Cerebellar nuclear complex (tissue), 1 donor: ENCODE measurements at places on chromosomes 7 and 10.

GRCh38 chr7:37255327-37255944 is 193.2 kb downstream of the ELMO1 start:
- no peak for DNase-seq

DNA sequence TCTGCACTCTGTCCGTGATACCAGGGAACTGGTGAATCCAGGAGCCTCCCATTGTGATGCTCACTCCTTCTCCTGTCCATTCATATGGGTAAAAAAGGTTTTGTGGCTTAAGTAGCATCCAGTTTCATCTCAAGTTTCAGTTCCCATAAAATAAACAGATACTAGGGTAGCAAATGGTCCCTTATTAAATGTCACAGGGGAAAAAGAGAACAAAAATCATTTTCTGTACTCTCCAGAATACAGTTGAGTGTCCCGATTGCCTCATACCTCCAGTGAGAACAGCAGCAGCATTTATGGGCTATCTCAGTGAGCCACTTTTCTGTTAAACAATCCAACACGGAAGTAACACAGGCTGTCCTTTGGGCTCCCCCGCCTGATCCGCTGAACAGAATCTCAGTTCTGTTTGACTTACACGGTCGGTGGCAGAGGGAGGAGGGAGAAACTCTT is 179.6 kb downstream of the CELF2 start:
- no peak for DNase-seq

DNA sequence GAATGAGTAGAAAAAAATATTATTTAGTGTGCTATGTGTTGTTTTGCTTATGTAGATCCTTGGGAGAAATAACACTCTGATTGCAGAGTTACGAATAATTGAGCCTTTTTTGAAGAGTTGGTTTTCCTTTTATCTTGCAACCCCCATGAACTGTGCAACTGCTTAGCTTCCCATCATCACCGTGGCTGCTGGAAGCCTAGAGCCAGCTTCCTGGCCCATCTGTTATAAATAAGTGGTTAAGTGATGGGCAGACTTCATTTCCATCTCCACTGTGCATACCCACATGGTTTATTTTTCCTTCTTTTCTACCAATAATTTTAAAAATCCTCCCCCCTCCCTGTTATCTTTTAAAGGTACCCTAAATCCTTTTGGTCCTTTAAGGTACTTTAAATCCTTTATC is 554.9 kb upstream of the GALNT17 start:
- DNase-seq: no peak

DNA sequence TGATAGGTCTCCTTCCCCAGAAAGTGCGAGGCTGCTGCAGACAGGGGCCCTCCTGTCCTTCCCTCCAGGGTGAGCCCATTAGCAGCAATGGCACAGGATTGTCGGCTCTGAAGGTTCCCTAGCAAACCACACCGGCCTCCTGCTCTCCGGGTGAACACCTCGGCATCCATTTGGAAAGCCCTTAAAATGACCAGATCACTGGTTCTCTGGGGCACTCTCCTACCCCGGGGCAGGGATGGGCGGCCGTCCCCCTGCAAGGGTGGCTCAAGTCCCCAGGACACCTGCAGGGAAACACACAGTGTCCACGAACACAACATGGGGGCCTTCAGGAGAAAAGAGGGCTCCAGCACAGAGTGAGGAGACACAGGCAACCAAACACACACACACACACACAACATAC is 459.1 kb downstream of the PTPRN2 start:
- no peak for DNase-seq

GRCh38 chr7:127089146-127089545 is 163.6 kb downstream of the GRM8 start:
- DNase-seq: no peak

DNA sequence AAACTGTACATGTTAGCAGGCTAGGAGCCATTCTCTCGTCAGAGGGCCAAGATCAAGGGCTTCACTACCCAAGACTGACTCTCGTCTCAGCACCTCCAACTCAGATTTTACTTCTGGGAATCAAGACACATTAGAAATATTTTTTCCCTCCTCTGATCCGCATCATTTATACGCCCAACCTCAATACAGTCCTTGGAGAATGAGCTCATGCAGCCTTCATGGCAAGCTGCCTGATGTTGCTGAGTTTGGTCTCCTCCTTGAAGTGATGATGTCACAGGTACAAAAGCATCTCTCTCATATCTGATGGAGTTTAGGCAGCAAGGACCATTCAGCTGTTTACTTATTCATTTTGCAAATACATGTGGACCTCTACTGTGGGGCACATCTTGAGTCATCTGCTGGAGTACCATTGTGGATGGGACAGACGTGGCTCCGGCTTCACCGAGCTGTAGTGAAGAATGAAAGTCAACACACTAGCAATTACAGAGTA is 114.0 kb downstream of the BMPER start:
- no peak for DNase-seq

DNA sequence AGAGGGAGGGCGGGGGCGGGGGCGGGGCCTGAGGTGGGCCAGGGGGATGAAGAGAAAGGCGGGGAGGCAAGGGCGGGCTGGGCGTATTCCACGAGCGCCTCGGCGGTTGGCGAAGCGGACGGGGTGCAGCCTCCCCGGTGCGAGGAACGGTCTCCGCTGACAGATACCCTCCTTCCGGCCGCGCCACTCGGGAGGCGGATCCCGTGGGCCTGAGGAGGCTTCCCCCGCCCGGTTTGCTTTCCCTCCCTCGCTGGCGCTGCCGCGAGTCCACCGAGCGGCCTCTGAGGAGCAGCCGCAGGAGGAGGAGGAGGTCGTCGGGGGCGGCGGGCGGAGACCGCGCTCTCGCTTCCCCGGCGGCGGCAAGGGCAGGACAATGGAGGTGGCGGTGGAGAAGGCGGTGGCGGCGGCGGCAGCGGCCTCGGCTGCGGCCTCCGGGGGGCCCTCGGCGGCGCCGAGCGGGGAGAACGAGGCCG is at the start of gene TRIM24:
TRIM24 (plus strand) TSS at position 84 of the 473 bp plus-strand sequence; CDS start at position 374, 290 bp downstream.
- no peak for DNase-seq

GRCh38 chr7:85285527-85285926 is 98.7 kb upstream of the SEMA3D start:
- DNase-seq: no peak

DNA sequence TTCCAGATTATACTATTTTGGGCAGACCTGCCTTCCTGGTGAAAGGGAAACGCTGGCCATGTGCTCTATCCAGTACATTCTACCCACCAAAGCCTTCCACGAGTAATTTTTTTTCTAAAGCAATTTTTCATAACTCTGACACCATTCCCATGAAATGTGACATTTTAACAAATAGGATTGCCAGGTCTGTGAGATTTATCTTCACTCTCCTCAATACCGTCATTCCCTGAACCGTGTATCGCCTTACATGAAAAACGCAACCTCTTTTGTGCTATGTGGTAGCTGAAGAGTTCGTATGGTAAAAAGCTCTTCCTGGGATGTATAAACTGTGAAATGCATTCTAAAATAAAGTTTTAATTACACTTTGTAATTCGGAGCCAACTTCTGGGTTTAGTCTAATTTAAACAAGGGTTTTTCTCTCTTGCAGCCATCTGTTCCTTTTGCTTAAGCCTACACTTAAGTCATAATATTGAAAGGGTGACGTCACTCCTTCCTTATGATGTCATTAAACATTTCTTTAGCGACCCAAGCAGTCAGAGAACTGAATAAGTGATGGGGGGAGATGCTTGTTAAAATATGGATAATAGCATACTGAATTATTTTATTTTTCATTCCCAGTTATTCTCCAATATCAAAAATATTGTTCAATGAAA is 27.7 kb downstream of the C1QL3 start:
- DNase-seq: no peak

- no peak for DNase-seq
These were observed 102.1 kb upstream of the KCND2 start for GRCh38 chr7:120170834-120171233.

GRCh38 chr7:36287371-36288241 is 102.1 kb upstream of the ANLN start:
- no peak for DNase-seq

- DNase-seq: no peak
These were observed 32.3 kb upstream of the DNAJB12 start for GRCh38 chr10:72386916-72387586.

GRCh38 chr10:71679425-71679824 is 40.2 kb downstream of the C10orf105 start:
- DNase-seq: no peak

DNA sequence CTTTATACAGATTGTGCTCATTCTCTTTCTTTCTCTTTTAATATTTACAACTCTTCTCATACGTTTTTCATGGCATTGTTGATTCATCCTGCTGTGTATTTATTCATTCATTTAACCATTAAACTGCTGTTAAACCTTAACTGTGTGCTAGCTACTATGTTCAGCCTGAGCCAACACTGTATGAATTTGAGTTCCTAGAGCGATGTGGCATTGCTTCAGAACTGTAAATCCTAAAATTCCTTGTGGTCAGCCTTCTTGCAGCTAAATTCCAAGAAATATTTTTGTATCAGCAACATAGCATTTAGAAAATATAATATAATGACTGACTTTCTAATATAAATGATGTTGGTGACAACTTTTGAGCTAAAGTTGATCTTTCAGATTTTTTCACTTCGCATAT is 184.7 kb upstream of the FZD1 start:
- no peak for DNase-seq

GRCh38 chr7:44081266-44081748 is 1.0 kb downstream of the POLM start:
- DNase-seq: no peak

DNA sequence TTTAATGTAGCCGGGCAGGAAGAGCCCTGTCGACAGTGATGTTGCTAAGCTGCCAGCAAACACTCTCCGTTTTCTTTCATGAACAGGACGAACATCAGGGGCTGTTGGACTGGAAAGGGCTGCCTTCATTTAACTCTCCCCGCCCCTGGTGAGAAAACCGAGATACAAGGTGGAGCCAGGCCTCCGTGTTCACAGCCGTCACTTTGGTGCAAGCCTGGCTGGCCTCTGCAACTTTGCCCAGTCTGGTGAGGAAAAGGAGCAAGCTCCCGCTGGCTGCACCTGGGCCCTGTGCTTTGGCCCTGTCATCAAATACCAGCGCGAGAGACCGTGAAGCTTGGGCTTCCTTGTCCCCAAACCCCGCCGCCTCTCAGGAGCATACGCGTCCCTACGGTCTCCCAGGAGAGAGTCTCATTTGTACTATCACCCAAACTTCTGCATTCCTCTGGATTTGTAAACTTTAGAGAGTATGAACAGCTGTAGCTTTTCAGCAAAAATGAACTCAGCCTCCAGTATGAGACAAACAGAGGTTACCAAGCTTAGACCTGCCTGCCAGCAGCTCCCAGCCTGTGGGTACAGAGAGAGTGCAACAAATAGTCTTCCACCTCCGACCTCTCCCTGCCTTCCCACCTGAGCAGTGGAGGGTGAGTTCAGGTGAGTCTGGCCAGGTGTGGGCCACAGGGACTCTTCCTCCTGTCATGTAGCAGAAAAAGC is 445.3 kb upstream of the MGMT start:
- no peak for DNase-seq

DNA sequence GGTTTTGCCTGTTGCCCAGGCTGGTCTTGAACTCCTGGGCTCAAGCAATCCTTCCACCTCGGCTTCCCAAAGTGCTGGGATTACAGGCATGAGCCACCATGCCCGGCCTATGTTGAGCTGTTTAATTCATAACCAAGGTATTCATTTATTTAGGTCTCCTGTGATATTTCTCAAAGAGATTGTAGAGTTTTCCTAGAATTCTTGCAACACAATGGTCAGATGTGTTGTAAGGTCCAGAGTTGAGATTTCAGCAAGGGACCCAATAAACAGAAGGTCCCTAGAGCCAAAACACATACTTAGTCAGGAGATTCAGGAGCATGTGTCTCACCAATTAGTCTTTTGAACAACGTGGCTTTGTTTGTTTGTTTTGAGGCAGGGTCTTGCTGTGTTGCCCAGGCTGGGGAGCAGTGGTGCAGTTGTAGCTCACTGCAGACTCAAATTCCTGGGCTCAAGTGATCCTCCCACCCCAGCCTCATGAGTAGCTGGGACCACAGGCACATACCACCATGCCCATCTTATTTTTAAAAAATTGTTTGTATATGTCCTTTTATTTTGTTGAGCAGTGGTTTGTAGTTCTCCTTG is 321.3 kb upstream of the GALNT17 start:
- no peak for DNase-seq

GRCh38 chr7:37445064-37445723 is 3.5 kb downstream of the ELMO1 start:
- DNase-seq: no peak

- DNase-seq: no peak
These were observed 37.6 kb downstream of the ANK3 start for GRCh38 chr10:60352105-60352504.

- no peak for DNase-seq
These were observed 35.8 kb downstream of the ZFAND2A start for GRCh38 chr7:1124164-1124563.

GRCh38 chr10:51389415-51390321 is 309.7 kb downstream of the CSTF2T start:
- DNase-seq: no peak

DNA sequence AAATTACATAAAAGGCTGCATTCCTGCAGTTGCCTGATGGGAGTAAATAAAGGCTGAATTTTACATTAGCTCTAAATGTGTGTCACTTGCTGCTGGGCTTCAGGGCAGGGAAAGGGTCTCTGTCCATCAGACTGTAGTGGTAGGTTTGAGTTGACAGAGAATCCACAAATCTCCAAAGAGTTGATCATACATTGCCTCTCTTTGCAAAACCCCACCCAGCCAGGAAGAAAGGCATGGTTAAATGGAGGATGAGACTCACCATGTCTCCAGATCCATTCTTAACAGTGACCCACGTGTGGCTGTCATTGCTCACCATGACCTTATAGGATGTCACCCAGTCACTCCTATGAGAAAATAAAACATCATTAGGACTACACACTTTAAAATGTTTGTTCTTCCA is 92.8 kb downstream of the CPXM2 start:
- DNase-seq: no peak

DNA sequence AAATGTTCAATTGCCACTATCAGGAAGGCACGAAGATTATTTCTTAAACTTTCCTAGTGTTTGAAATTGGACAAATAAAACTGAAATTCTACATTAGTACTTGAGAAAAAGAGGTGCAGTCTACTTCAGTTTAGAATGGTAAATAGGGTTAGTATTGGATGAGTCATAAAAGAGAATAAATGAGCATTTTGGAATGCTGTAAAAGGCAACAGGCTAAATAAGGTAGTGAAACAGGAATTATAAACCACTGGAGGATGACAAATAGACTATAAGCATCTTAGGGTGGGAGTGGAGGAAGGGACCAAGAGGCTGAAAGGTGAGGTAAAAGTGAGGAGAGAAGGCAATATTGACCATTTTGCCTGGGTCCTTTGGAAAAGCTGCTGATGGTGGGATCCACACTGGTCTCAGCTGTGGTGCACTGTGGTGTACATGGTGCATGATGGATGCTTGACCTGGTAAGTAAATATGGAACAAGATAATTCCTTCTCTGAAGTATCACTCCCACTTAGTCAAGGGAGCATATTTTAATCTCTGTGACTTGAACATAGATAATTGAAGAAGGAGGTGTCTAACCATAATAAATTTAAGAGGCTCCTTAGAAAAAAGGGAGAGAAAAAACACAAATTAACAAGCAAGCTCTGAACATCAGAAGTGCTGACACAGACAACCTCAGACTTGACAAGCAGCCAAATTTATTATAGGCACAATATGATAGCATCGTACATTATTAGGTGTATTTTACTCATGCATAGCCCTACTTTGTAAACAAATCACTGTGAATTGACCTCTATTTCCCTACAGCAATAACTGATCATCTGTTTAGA is 76.4 kb upstream of the SCIN start:
- no peak for DNase-seq

GRCh38 chr10:103276251-103276895 is 565 bp upstream of the INA start:
- no peak for DNase-seq

GRCh38 chr7:103307503-103308231 is 10.4 kb downstream of the PMPCB start:
- DNase-seq: no peak

GRCh38 chr7:6286486-6286885 is 14.1 kb upstream of the CYTH3 start:
- DNase-seq: no peak
